ENCODE measurements at places on chromosomes 16 and 17. TPM values are rescaled to one million over a fixed set of nuclear protein-coding genes. Genes with fewer than 3 reads are reported as not detected.

PRCD gene
- 3.9 TPM for total RNA-seq

- H3K36me3 ChIP-seq: no peaks in the 10 kb centered on the region
- H3K4me3 ChIP-seq: no peak overlapping the region
- H3K27me3 ChIP-seq: no peaks in the 10 kb centered on the region
- H3K27ac ChIP-seq: no peak overlapping the region
- peaks cover 37% of the 10 kb centered on the region for H3K4me1 ChIP-seq
Observed at GRCh38 chr17:4863321-4863720, 30.2 kb downstream of the MINK1 start.

DNA sequence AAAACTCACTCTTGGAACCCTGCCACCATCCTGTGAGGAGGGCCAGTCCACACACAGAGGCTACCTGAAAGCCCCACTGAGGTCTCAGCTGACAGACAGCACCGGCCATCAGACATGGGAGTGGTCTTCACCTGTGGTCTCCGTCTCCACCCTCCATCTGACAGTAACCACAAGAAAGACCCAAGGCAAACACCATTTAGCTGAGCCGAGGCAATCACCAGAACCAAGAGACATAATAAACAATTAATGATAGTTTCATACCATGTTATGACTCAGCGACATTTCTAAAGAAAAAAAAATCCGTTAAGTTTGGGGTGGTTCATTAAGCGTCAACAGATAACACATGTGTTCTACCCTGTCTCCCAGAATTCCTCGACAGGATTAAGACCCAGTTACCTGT, 6.1 kb upstream of the EVPLL start:
- no peak overlapping the region for H3K27ac ChIP-seq
- DNase-seq: no peak
- no peaks in the 10 kb centered on the region for H3K4me1 ChIP-seq
- H3K4me3 ChIP-seq: no peak overlapping the region

DNA sequence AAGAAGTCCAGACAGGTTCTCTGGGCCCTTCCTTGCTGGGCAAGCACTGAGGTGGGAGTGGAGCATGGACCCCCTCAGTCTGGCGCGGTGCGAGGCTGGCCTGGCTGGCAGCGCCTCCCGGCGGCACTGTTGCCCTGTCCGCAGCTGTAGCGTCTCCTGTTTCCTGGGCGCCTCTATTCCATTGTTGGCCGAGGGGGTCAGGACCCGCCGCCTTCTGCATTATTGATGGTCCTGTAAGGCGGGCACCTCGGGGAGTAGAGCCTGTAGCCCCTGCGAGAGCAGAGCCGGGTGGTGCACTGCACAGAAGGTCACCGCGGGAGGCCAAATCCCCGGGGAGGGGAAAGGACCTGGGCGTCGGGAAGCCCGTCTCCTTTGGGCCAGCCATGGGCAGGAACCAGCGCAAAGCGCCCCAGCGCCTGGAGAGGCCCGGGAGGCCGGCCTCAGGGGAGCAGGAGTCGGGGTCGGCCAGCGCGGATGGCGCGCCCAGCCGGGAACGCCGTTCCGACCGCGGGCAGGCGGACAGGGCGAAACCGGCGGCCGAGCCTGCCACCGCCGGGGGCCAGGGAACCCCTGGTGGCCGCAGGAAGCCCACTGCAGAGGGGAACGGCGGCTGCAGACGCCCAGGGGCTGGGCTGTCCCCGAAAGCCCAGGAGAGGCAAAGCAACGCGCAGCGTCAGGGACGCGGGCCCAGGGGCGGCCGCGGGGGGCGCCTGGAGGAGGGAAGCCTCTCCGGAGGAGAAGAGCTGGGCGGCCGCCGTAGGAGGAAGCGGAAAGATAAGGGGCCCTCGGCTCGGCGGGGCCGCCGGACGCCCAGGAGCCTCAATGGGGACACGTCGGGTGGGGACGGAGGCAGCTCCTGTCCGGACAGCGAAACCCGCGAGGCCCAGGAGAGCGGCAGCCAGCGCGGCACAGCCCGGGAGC, at the start of gene MYO15B:
TSS of gene MYO15B (plus strand) at position 126 of the 921 bp plus-strand sequence. CDS start at position 384, 258 bp downstream.
- H3K27me3 ChIP-seq: no peaks in the 10 kb centered on the region
- H3K36me3 ChIP-seq: no peaks in the 10 kb centered on the region
- peaks cover 35% of the 10 kb centered on the region for H3K4me1 ChIP-seq
- peak; percentile 72 for DNase-seq
- peak within 1 kb of the TSS; percentile 95 for H3K27ac ChIP-seq

- no peak overlapping the region for H3K4me3 ChIP-seq
- no peak overlapping the region for H3K27ac ChIP-seq
- H3K27me3 ChIP-seq: no peaks in the 10 kb centered on the region
- H3K4me1 ChIP-seq: peaks cover 23% of the 10 kb centered on the region
Observed at GRCh38 chr17:81101614-81102306, 63.5 kb upstream of the PVALEF start.

Measured in left ventricle myocardium inferior (tissue), 1 donor.